ENCODE measurements at places on chromosomes 3 and 15.

DNA sequence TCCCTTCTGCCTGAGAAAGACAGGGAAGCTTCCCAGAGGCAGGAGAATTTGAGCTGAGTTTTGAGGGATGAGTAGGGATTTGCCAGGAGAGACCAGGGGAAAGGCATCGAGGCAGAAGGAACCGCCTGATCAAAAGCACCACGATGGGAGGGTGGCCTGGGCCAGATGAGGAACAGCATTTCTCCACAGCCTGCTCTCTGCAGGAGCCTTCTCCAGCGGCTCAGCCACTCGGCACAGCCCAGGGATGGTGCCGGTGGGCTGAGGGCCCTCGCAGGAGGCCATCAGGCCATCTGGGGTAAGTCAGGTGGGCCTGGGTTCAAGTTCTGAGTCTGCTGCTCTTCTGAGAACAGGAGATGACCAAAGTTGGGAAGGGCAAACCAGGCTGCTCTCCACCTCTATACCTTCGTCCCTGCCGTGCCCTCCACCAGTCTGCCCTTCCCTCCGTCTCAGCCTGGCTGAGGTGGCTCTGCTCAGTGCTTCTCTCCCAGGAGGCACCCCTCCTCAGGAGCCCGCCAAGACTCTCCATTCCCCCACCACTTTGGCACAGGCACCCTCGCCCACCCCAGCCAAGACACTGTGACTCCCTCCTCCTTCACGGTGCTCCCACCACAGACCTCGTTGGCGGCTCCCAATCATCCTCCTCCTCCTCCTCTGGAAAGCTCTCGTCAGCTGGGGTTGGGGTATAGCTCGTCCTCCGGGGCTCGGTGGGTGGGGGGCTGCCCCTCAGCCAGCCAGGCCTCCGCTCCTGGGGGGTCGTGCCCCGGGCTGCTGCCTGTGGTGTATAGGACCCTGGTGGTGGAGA lies 34.9 kb downstream of the GRIP2 start:
- no peak for DNase-seq

GRCh38 chr3:111913163-111913763 lies 54.2 kb downstream of the PHLDB2 start:
- DNase-seq: no peak

DNA sequence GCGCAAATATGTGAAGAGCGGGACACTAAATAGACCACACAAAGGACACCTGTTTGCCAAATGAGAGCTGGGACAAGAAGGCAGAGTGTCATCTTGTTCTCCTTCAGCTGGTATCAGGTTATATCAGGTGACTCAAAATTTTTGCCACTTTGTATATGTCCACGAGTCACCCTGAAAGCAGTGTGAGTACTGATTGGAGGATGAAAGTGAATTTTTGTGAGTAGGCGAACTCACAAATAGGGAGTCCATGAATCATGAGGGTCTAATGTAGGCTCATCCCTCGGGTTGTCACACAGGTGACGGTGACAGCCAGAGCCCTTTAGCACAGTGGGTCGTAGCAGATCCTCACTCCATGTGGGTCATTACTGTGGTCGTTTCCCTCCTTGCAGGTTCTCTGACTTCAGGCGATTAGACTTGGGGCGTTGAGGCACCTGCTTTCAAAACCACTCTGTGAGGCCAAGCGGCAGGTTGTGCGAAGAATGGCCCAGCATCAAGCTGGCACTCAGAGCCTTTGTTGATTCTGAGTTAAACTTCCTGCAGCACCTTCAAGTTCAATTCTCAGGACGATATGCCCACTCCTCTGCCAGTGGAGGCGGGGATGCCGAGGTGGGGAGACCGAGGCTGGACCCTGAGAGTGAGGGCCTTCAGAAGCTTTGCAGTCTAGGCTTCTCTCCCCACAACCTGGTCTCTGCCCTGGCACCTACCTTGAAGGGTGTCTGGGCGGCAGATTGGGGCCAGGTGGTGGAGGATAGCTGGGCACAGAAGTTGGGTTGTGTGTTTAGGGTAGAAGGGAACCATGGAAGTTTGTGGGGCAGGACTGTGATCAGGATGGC lies 173.8 kb downstream of the SMAD6 start:
- DNase-seq: no peak

GRCh38 chr3:111978583-111979433 lies at the start of gene ABHD10:
Gene ABHD10 (plus strand): TSS chr3:111979026. CDS start chr3:111979062, 36 bp downstream.
- DNase-seq: peak; percentile 97

DNA sequence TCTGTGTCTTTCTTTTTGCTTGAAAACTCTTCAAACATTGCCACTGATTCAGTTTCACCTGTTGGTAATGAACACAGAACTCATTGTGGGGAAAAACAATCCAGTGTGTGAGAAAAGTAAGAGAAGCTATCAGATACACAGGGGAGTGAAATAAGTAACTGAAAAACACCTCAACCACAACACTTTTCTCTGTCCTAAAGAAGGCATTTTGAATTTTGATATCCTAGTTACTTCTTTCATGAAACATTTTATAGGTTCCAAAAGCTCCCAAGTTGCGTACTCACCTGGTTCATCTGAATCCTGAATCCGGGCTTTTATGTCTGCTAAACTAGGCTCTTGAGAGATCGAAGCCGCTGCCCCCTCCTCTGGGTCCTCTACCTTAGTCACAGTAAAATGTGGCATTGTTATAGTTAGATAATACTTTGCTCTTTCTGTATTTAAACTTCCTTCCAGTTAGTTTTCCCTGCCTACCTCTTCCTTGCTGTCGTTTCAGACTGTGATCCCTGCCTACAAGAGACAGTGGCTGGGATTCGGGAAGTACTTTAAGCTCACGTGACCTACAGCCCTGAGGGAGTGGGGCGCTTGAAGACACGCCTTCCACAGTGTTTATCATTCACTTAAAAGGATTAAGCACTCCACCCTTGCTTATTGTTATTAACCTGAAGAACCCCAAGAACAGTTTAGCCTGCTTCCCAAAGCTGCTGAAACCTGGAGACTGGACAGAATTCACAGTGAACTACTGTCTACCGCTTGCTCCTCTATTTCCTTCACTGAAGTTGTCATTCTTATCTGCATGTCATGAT lies 19.1 kb downstream of the SLC12A6 start:
- DNase-seq: peak; percentile 55

DNA sequence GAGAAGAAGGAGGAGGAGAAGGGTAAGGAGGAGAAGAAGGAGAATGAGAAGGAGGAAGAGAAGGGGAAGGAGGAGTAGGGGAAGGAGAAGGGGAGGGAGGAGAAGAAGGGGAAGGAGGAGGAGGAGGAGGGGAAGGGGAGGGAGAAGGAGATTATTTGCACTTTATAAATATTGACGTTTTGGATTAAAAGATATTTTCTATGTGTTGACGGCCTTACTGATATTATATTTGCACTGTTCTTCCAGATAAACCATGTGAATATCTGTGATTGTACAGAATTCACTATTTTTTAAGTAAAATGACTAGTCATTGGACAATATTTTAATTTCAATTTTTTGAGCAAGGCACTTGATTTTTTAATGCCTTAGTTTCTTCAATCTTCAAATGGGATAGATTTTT lies 310.5 kb upstream of the DNAJC19 start:
- no peak for DNase-seq

DNA sequence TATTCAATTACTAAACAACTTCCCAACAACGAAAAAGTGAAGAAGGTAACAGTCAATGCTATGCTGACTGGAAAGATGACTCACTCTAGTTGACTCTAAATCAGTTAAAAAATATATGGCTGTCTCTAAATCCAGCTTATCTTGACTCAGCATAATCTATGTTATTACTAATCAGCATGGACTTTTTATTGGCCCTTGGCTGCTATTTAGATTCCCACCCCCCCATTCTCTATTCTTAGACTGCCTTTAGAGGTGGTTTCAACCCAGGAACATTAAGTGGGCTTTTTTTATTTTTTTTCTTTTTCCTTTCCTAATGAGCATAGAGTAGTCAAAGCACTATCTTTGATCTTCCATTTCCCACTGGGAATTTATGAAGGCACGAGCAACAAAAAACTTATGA lies 1.9 kb downstream of the PCOLCE2 start:
- peak; percentile 12 for DNase-seq

DNA sequence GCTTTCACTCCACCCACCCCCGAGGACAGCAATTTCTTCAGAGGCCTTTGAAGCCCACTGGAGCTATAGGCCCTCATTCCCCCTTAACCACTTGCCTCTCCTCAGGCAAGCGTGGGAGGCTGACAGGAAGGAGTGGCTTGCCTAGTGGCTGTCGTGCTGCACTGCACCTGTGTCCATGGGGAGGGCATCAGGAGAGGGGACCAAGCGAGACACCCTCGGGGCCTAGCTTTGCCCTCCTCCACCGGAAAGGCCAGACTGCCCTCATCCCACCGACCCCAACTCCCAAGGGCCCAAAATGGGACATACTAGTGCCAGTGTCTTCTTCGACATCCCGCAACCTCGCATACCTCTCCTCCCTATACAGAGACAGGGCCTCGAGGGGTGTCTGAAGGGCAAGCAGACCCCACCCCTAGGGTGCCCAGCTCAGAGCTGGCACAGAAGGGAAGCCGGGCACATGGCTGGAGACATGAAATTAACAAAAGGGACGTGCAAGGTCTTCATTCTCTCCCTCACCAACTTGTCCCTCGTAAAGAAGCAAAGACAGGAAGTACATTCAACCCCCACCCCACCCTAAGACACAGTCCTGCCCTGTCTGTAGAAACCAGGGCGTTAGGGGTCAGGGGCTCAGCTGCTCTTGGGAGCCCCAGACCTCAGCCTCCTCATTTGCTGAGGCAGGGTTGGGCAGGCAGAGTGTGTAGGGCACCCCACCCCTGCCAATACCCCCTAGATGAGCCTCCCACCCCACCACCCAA lies 24.3 kb downstream of the VIPR1 start:
- DNase-seq: no peak

DNA sequence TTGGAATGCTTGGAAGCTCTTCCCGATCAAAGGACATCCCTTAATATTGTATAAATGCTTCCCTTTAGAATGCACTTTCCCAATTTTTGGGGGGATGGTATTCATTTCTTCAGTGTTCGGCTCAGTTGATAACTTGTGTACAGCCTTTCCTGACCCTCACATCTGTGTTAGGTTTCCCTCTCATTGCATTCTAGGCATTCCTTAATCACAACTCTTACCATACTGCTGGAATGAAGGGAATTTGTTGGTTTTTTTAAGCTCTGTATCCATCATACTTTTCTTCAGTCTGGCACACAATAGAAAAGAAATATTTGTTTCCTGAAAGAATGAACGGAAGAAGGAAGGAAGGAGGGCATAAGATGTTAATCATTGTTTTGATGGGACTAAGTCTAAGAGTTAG lies 119.5 kb downstream of the CHST2 start:
- DNase-seq: no peak

GRCh38 chr15:52680041-52680391 lies 828 bp upstream of the ATOSA start:
- no peak for DNase-seq

DNA sequence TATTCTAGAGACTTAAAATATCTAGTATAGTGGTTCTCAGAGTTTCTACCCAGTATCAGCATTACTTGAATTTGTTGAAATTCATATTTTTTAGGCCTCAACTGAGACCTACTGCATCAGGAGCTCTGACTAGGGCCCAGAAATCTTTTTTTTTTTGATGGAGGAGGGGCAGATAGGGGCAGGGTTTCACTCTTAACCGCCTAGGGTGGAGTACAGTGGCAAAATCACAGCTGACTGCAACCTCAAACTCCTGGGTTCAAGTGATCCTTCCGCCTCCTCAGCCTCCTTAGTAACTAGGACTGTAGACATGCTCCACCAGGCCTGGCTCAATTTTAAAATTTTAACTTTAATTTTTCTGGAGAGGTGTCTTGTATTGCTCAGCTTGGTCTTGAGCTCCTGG lies 36.6 kb downstream of the CHD2 start:
- DNase-seq: no peak

Data from urothelium cell line (cell line).